ENCODE measurements at places on chromosomes 3 and 15.

DNA sequence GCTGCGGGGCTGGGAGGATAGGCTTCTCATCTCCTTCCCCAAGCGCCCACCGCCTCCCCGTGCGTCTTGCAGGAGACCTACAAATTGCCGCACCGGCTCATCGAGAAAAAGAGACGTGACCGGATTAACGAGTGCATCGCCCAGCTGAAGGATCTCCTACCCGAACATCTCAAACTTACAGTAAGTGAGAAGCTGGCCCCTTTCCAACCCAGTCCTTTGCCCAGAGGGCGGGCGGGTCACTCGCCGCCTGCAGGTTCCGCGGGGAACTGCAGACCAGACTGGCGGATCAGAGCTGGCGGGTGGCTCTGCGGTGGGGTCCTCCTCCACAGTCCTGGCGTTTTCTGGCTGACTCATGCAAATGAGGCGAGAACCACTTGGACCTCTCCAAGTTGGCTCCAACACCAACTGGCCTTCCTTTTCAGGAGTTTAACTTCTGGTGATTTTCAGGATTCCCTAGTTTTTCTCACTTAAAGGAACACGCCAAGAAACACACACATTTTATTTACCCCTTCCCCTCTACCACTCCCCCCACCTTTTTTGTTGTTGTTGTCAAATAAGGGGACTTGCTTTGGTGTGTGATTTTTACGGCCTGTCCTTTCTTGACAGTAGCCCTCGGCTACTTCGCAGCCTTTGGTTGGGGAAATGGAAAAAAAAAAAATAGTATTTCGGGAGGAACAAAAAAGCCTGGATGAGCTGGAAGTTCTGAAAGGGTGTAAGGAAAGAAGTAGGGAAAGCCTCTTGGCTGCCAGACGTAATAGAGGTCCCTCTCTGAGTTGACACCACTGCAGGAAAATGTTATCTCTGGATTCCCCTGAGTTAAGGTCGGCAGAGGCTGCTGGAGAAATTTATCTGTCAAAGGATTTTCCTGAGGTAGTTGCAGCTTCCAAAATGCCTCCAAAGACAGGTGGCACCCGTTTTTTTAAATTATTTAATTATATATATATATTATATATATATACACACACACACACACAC is 1.3 kb downstream of the BHLHE40 start:
- peak; percentile 78 for DNase-seq
- H3K36me3 ChIP-seq = peaks cover 4% of the 10 kb centered on the region
- peak overlapping the region; percentile 100 for H3K27ac ChIP-seq
- peak overlapping the region; percentile 95 for H3K4me3 ChIP-seq

DNA sequence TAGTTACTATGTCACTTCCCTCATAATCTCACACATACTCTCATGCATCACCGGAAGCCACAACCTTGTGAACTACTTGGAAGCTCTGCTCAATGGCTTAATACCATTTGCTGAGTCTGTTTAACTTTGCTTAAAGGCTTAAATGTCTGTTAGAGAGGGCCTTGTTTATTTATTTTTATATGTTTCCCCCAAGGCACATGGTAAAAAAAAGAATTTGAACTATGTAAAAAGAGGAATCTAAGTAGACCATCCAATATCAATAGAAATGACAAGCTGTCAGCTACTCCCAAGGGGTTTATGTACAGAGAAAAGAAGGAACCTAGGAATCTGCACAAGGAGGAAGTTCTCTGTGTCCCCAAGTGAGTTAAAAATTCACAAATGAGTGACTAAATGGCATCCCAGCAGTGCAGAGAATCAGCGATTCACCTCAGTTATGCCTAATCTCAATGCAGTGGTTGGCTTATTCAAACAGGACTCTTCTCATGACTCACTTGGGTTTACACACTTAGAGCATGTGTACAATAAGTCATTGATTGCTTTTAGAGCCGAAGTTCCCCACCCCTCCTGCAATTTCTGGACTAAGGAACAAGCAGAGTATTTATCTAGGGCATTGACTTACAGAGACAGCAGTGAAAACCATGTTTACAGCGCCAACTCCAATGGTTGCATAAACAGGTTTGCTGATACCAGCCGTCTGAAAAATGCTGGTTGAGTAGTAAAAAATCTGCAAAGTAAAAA is 24.4 kb downstream of the SLC2A2 start:
- H3K27me3 ChIP-seq = peaks cover 2% of the 10 kb centered on the region
- no peak overlapping the region for H3K27ac ChIP-seq
- H3K4me3 ChIP-seq = no peak overlapping the region
- DNase-seq = no peak
- H3K36me3 ChIP-seq = no peaks in the 10 kb centered on the region

- H3K4me1 ChIP-seq = no peaks in the 10 kb centered on the region
- peaks cover 20% of the 10 kb centered on the region for H3K27me3 ChIP-seq
- no peak overlapping the region for H3K27ac ChIP-seq
- no peaks in the 10 kb centered on the region for H3K36me3 ChIP-seq
Observed at GRCh38 chr3:18883571-18883970, 264.7 kb upstream of the KCNH8 start.

DNA sequence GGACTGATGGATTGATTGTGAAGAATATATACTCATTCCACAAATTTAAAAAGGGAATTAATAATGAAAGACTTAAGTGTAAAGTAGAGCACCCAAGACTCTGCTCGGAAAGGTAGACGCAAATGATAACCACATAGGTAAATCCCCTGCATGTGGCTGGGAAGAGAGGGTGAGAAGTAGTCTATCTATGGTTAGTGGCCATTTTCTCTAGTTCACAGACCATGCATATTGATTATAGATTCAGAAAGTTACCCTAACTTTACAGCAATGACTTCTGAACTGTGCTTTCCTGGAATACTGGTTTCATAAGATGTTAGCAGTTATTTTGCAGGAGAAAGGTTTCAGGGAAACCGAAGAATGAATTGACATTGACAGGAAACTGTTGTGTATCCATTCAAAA is 51.7 kb downstream of the CASR start:
- H3K27me3 ChIP-seq = peaks cover 4% of the 10 kb centered on the region
- peaks cover 12% of the 10 kb centered on the region for H3K4me1 ChIP-seq
- H3K36me3 ChIP-seq = no peaks in the 10 kb centered on the region
- H3K27ac ChIP-seq = no peak overlapping the region

DNA sequence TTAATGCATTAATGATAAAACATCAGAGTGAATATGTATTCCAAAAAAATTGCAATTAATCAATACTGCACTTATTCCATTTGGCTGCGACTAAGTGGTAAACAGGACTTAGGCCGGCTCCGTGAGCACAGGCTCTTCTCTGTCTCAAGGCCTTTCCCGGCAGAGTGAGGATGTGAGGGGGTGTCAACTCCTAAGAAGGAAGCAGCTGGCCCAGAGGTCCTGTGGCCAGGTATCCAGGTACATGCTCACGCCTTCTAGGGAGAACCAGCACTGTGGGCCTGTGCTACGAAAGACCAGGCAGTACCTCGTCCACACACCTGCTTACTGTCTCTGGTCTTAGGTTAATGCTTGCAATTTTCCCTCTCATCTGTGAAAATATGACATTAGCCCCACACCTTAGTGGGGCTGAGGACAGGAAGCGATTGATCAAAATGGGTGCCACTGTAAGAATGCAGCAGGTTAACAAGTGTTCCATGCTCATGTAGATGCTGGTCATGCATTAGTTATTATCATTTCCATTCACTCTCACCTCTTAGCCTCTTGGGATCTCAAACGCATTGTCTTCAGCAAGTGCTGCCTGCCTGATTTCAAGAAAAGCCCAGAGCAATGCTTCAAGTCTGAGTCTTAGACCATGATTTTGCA is 175.3 kb downstream of the ABHD5 start:
- H3K27me3 ChIP-seq = peaks cover 7% of the 10 kb centered on the region
- no peaks in the 10 kb centered on the region for H3K36me3 ChIP-seq
- H3K4me1 ChIP-seq = no peaks in the 10 kb centered on the region

- no peak overlapping the region for H3K4me3 ChIP-seq
- no peak overlapping the region for H3K27ac ChIP-seq
- peaks cover 22% of the 10 kb centered on the region for H3K27me3 ChIP-seq
- no peak for DNase-seq
Observed at GRCh38 chr15:58021332-58022230, 43.9 kb downstream of the ALDH1A2 start.

GRCh38 chr15:43246261-43246774 is 20.4 kb downstream of the TGM5 start:
- H3K27ac ChIP-seq = no peak overlapping the region
- H3K36me3 ChIP-seq = no peaks in the 10 kb centered on the region
- peaks cover 5% of the 10 kb centered on the region for H3K27me3 ChIP-seq
- H3K4me3 ChIP-seq = no peak overlapping the region
- H3K4me1 ChIP-seq = no peaks in the 10 kb centered on the region
- no peak for DNase-seq

DNA sequence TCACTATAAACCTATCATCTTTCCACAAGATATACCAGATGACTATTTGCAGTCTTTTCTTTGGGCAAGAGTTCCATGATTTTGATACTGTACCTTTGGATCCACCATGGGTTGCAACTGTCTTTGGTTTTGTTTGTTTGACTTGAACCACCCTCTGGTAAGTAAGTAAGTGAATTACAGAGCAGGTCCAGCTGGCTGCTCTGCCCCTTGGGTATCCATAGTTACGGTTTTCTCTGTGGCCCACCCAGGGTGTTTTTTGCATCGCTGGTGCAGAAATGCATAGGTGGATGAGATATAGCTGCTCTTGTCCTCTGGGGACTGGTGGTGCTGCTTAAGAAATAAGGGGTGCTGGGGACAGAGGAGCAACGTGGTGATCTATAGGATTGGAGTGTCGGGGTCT is 33.8 kb downstream of the CHDH start:
- no peaks in the 10 kb centered on the region for H3K27me3 ChIP-seq
- H3K27ac ChIP-seq = no peak overlapping the region
- H3K36me3 ChIP-seq = no peaks in the 10 kb centered on the region
- no peak for DNase-seq

DNA sequence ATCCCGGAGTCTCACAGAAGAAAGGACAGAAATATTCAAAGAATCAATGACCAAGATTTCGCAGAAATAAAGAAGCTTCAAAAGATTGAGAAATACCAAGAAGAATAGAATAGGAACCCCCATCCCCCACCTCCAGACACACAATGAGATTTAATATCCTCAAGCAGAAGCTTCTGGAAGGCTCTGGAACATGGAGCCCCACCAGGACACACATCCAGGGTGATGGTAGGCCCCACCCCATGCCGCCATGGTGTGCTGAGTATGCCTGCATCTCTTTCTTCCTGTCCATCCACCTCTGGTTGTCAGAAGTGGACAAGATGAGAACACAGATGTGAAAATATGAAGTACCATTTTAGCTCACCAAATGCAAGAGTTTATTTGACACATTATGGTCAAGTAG is 19.3 kb downstream of the PRR23E start:
- H3K27me3 ChIP-seq = peaks cover 17% of the 10 kb centered on the region
- no peak overlapping the region for H3K27ac ChIP-seq
- peaks cover 5% of the 10 kb centered on the region for H3K4me1 ChIP-seq
- no peaks in the 10 kb centered on the region for H3K36me3 ChIP-seq

DNA sequence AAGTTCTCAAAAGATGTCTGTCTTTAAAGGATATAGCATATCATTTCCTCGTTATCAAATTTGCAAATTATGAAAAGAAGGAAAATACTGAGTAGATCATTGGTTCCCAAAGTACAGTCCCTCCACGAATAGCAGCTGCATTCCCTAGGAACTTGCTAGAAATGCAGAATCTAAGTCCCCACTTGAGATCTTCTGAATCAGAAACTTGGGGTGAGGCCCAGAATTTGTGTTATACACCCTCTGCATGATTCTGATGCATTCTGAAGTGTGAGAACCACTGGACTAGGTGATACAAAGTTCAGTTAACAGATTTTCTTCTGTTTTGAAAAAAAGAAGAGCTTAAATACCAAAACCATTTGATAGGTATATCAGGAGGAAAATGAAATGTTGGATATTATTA is 77.1 kb downstream of the SLC25A26 start:
- peaks cover 53% of the 10 kb centered on the region for H3K4me1 ChIP-seq
- DNase-seq = no peak
- H3K4me3 ChIP-seq = no peak overlapping the region
- H3K36me3 ChIP-seq = peaks cover 2% of the 10 kb centered on the region
- H3K27me3 ChIP-seq = no peaks in the 10 kb centered on the region

GRCh38 chr3:194386066-194386465 is 13.0 kb downstream of the GP5 start:
- no peaks in the 10 kb centered on the region for H3K27me3 ChIP-seq
- H3K4me1 ChIP-seq = no peaks in the 10 kb centered on the region
- H3K36me3 ChIP-seq = peaks cover 8% of the 10 kb centered on the region

DNA sequence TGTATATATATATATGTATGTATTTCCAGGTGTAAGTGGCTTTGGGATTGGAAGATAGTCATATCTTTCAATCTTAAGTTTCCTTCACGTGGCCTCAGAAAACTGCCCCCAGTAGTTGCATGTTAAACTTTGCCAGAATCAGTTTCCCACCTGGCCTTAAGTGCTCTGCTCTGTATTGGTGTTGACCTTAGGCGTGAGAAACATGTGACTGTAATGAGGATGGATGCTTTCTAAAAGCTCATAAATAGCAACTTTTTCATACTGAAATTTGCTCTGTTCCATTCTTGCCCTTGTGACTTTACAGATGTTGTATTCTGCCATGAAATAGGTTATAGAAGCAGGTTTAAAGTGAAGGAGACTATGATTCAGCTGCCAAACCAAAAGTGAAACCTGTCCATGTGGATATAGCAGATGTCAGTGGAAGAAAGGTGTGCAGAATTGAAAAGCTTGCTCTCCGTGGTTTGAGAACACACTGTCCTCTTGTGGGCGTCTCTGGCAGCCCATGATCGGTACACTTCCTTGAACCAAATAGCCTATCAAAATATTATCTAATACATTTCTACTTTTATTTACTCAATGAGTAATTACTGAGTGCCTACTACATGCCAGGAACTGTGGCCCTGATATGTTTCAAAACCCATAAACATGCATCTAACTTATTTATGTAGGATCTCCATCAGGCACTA is 15.8 kb downstream of the SCG5 start:
- H3K27ac ChIP-seq = no peak overlapping the region
- H3K4me3 ChIP-seq = no peak overlapping the region
- H3K36me3 ChIP-seq = no peaks in the 10 kb centered on the region
- H3K4me1 ChIP-seq = peaks cover 11% of the 10 kb centered on the region

DNA sequence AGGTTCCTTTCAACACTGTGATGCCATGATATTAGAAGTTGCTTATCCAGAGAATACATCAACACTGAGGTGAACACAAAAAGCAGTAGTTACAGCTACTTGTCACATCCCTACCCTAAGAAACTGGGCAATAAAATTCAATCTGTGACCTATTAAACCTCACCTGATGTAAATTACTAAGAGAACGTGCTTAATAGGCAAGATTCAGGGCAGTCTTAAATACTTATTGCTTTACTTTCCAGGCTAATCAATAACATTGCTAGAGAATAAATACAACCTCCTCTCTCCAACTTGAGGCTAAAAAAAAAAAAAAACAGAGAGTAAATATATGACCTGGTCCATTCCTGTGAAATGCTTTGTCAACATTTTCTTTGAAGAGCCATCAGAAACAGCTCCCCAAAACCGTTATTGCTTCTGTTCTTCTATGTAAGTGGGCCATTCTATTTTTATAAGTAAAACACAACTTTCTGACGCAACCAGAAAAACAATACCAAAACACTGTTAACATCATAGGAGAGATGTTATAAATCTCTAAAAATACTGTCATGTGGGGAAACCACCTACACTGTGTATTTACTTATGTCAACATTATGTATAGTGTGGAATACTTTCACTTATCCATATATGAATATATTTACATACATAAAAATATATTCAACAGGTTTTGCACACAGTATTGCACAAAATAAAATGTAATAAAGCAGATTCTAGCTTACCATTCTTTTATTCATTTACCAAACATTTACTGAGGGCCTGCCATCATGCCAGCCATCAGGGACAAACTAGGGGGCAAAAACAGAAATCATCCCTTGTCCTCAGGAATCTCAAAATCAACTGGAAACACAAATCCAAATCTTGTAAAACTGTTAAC is 2.7 kb downstream of the NKIRAS1 start:
- no peaks in the 10 kb centered on the region for H3K27me3 ChIP-seq
- peaks cover 11% of the 10 kb centered on the region for H3K36me3 ChIP-seq
- no peak for DNase-seq
- H3K27ac ChIP-seq = no peak overlapping the region
- H3K4me3 ChIP-seq = no peak overlapping the region

All from naive thymus-derived CD8-positive, alpha-beta T cell (primary cell).